GF-D8 (cell line): ENCODE measurements at places on chromosomes 4 and X.

DNA sequence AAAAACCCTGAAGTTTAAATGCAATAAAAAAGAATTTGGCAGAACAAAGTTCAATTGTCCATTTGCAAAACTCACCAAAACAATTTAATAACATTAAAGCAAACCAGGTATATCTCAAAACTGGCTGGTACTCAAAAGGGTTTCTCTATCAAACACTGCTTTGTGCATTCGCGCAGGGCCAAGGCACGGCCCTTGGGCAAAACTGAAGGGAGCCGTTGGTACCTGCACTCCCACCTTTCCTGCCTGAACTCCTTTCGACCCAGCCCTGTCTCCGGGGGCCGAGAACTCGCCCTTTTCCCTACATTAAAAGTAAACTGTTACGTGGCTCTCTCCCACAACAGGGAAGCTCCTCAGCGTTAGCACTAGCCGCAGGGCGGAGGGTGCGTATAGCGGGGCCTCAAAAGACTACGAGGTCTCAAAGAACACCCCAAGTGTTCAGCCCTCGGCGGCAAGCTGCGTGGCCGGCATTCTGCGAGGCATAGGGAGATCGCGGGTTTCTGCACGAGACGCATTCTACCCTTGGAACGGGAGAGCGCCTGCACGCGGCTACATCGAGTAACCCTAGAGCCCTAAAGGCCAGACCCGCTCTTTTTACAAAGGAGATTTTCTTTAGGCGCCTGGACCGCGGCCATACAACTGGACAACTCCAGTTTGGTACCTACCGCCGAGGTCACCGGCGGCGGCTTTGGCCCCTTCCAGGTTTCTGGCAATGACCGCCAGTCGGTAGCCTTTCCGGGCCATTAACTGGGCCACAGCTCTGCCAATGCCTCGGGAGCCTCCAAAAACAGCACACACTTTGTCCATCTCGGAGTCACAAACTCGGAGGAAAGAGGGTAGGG lies 550 bp downstream of the CBR4 start:
- DNase-seq = peak; percentile 36

DNA sequence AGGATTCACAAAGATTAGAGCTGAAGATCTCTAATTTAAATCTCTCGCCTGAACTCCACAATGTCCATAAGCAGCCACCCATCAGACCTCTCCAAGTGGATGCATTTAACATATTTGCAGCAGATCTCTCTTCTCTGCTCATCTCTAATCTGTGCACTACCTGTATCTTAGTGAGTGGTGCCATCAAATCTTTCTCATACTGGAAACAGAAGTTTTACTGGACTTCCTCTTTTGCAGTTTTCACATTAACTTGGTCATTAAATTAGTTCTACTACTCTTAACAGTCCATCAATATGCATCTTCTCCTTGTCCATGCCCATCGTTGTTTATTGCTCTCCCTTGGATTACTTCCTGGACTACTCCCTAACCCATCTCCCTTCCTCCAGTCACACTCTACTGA lies 488.5 kb downstream of the IL15 start:
- no peak for DNase-seq

- no peak for DNase-seq
These were observed 4.7 kb upstream of the ZNF674 start for GRCh38 chrX:46549914-46550313.

GRCh38 chr4:186900232-186900900 lies 176.7 kb upstream of the FAT1 start:
- no peak for DNase-seq

GRCh38 chrX:69807400-69807799 lies 191.5 kb downstream of the EDA start:
- DNase-seq = no peak

- DNase-seq = no peak
These were observed 18.8 kb upstream of the CYP4V2 start for GRCh38 chr4:186172546-186172945.

DNA sequence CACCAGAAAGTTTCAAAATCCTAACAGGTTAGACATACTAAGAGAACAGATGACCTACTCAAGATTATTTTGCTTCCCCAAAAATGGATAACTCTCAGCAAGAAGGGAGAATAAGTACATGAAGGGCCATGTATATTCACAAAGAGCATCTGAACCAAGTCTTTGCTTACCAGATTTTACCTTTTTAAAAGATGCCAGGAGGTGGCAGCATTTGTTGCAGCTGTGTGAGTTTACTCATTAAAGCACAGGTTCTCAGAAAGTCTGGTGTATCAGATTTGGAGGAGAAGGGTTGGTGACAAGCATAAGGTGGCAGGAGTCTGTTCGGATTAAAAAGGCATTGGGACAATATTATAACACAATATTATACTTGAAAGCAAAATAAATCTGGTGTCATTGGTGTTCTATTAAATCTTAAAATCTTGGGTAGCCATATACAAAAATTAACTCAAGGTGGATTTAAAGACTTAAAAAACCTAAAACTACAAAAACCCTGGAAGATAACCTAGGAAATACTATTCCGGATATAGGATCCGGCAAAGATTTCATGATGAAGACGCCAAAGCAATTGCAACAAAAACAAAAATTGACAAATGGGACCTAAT lies 51.3 kb upstream of the NFKB1 start:
- DNase-seq = no peak

GRCh38 chr4:54228056-54228527 lies 1.0 kb upstream of the PDGFRA start:
- DNase-seq = no peak

- no peak for DNase-seq
These were observed 66.1 kb upstream of the IQCM start for GRCh38 chr4:149881744-149882143.

GRCh38 chrX:69493193-69493592 lies 10.9 kb upstream of the NALF2 start:
- no peak for DNase-seq

DNA sequence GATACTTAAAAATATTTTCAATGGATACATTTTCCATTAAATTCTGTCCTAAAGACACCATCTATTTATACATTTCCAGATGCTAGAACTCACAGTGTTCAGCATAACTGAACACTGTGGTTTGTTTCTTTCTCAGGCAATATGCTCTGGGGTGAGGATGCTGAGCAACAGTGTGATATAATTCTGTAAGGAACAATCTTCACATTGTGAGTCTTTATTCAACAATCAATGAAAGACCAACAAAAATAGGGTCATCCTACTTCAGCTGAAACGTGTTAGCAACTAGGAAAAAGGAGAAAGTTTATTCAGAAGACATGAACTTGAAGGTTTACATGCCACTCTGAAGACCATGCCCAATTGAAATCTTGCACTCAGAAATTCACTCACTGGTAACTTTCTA lies 284.8 kb downstream of the UNC5C start:
- no peak for DNase-seq

GRCh38 chr4:118741301-118741855 lies 56.2 kb downstream of the METTL14 start:
- no peak for DNase-seq

DNA sequence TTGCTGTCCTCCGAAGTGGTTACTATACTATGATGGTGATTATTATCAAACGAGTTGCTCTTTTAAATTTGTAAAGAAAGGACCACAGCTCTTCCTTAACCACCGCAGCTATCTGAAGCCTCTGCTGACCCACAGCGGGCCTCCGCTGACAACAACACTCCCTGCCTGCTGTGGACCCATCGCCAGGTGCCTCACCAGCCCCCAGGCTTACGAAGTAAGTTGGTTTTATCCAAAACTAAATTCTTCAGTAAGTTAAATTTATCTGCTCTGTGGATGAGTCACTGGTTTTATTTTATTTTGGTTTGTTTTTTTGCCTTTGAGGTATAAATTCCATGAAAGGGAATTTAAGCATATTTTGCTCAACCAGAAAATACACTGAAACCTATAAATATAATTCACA lies 54.7 kb downstream of the SLC9A6 start:
- DNase-seq = no peak

DNA sequence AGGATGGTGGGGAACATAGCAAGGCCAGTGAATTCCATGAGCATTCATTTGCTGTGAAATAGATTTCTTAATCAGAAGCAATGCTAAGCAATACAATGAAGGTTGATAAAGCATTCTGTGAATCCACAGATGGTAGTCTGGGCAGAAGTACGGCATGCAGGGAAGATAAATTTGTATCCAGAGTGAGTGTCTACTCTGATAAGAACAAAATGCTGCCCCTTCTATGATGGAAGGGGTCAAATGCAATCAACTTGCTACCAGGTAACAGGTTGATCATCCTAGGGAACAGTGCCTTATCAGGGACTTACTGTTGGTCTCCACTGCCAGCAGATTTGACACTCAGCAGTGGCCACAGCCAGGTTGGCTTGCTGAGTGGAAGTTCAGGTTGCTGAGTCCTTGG lies 189.4 kb downstream of the MAB21L2 start:
- DNase-seq = no peak

DNA sequence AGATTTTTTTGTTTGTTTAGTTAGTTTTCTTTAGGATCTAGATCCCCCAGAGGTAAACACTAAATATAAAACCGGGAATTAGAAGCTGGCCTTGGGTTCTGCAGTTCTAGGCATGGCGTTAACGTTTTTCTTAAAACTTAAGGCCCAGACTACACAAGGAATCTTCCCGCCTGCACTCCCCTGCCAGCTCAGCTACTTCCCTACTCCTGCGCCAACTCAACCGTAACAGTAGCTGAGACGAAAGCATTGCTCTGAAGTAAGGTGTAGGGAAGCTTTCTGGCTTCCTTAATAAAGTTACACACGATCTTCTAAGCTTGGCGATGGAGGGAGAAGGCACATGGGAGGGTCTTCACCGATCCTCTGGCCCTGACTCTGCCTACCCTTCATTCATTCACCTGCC lies 37.1 kb downstream of the CPE start:
- DNase-seq = no peak

DNA sequence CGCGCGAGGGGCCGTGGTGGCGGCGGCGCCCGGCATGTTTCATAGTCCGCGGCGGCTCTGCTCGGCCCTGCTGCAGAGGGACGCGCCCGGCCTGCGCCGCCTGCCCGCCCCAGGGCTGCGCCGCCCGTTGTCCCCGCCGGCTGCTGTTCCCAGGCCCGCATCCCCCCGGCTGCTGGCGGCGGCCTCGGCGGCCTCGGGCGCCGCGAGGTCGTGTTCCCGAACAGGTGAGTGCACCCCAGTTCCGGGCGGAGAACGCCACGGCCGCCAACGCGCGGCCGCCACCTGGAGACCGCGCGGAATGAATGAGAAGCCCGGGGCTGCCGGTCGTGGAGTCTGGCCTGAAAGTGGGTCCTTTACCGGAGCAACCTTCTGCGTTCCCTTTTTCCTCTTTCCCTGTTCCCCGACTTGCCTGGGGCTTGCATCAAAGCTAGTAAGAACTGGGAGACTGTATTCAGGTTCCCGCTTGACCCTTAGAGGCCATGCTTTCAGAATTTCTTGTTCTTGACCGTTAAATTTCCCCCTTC lies 429 bp downstream of the NOCT start:
- peak; percentile 22 for DNase-seq

DNA sequence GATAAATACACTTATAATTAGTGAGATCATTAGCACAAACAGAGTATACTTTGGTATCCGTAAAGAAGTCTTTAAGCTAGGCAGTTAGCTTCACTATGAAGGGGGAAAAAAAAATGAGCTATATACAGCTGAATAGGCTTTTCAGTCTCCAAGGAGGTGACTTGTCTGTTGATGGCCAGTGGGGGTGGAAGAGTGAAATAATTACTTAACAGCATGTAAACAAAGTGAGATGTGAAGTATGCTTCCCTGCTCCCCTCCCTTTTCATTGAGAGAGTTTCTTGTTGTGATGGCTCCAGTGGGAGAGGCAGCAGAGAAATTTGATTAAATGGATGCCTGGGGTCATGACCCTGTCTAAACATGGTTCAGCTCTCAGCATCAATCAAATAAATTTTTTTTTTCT lies 180.9 kb downstream of the DACH2 start:
- no peak for DNase-seq

GRCh38 chrX:27321632-27322031 lies 141.5 kb downstream of the PPP4R3C start:
- no peak for DNase-seq

GRCh38 chr4:24644983-24645764 lies 60.8 kb upstream of the DHX15 start:
- no peak for DNase-seq

GRCh38 chrX:117851025-117851424 lies 265.6 kb downstream of the KLHL13 start:
- DNase-seq = no peak

DNA sequence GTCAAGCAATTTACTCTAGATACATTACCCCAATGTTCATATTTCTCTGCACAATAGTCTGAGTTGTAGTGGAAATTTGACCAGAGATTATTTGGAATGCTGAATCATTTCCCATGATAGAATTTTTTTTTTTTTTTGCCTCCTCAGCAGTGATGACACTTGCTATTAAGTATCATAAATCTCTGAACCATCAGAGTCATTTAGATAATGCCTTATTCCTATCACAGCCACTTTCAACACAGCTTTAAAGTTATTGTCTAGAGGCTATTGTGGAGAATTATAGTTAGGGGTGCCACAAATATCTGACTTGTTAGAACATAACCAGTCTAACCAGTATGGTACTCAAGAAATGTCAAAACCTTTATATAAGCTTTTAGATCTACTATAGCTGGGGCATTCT lies 79.8 kb downstream of the LCORL start:
- DNase-seq = no peak

- peak; percentile 22 for DNase-seq
These were observed 14.1 kb downstream of the ZNF157 start for GRCh38 chrX:47384502-47384901.

- no peak for DNase-seq
These were observed 68.5 kb downstream of the CYTL1 start for GRCh38 chr4:4950561-4951290.

DNA sequence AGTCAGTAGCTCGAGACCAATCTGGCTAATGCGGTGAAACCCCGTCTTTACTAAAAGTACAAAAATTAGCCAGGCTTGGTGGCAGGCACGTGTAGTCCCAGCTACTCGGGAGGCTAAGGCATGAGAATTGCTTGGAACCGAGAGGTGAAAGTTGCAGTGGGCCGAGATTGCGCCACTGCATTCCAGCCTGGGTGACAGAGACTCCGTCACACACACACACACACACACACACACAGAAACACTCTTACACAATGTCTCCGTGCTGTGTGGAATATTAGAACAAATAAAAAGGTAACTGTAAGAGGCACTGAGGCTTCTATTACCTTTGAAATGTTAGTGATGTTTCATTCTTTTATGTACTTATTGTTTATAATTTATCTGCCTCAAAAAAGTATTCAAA lies 326.6 kb downstream of the GPAT3 start:
- no peak for DNase-seq

GRCh38 chr4:185726931-185727330 lies 85.1 kb downstream of the SORBS2 start:
- DNase-seq = no peak

GRCh38 chr4:86845593-86845992 lies 3.6 kb downstream of the SLC10A6 start:
- DNase-seq = no peak

DNA sequence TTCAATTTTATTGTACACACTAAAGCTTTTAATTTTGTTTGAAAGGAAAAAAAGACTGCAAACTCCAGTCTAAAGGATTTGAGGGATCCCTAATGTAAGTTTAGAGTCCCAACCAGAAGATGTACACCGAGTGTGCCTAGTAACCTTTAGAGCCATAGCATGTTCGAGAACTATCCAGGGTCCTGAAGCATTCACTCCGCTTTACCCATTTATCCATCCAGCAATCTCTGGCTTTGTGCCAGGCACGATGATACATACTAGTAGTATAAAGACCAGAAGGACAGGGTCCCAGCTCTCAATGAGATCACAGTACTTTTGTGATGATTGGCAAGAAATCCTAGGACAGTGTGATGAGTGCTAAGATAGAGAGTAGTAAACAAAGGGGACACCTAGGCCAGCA lies 168.7 kb downstream of the STK32B start:
- no peak for DNase-seq
